ENCODE measurements at places on chromosomes 3 and 15. TPM values are rescaled to one million over a fixed set of nuclear protein-coding genes. Genes with fewer than 3 reads are reported as not detected.
A peak's percentile ranks its signal among the peaks of the same experiment; 100 is the strongest.

Gene BFSP2
- total RNA-seq = 1.1 TPM

Gene TMEM40
- not detected for total RNA-seq

Gene ACTRT3
- 3.3 TPM for total RNA-seq

Gene CNTN4
- total RNA-seq = 56.9 TPM

Gene ZNF148
- total RNA-seq = 111 TPM

Gene CLDN1
- total RNA-seq = 1.6 TPM

Gene SLC22A14
- 0.31 TPM for total RNA-seq

GRCh38 chr15:44790215-44790614 is 53.9 kb downstream of the TRIM69 start:
- no peak for DNase-seq

GRCh38 chr3:36820083-36820482 is 55.7 kb upstream of the DCLK3 start:
- DNase-seq = no peak

- no peak for DNase-seq
Observed at GRCh38 chr3:74639681-74640080, 25.2 kb upstream of the CNTN3 start.

GRCh38 chr3:4996223-4996765 is 17.1 kb downstream of the BHLHE40 start:
- no peak for DNase-seq

- DNase-seq = no peak
Observed at GRCh38 chr15:89483079-89483478, 13.3 kb downstream of the RHCG start.

DNA sequence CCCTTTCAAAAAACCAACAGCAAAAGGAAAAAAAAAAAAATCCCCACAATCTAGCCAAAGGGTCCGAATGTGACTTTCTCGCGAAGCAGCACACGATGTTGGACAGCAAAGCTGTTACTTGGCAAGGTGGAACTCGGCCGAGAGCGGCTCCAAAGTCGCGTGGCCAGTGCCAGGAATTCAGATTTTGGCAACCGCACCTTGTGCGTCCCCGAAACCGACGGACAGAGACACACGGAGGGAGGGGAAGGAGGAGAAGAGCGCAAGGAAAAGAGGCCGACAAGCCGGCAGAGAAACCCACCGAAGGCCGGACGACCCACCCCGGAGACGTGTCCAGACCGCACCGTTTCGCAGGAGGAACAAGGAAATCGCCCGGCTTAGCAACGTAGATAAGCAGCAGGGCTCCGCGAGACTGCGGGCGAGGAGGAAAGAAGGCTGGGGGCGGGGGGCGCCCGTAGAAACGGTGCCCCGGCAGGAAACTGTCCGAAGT is 517.3 kb downstream of the MECOM start:
- no peak for DNase-seq

GRCh38 chr3:193977622-193978021 is 158.3 kb upstream of the HES1 start:
- DNase-seq = no peak

DNA sequence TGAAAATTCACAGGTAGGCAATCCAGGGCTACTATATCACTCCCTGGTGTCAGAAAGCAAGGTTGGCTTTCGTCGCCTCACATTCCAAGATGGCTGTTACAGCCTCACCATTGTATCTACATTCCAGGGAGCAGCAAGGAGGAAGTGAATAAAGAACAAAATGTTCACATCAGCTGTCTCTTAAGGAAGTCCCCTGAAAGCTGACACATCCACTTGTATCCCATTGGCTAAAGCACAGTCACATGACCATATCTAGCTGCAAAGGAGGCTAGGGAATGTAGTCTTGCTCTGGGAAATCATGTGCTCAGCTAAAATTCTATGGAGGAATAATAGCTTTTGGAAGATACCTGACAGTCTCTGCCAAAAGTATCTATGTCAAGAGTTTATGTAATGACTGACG is 12.8 kb upstream of the GATA2 start:
- no peak for DNase-seq

DNA sequence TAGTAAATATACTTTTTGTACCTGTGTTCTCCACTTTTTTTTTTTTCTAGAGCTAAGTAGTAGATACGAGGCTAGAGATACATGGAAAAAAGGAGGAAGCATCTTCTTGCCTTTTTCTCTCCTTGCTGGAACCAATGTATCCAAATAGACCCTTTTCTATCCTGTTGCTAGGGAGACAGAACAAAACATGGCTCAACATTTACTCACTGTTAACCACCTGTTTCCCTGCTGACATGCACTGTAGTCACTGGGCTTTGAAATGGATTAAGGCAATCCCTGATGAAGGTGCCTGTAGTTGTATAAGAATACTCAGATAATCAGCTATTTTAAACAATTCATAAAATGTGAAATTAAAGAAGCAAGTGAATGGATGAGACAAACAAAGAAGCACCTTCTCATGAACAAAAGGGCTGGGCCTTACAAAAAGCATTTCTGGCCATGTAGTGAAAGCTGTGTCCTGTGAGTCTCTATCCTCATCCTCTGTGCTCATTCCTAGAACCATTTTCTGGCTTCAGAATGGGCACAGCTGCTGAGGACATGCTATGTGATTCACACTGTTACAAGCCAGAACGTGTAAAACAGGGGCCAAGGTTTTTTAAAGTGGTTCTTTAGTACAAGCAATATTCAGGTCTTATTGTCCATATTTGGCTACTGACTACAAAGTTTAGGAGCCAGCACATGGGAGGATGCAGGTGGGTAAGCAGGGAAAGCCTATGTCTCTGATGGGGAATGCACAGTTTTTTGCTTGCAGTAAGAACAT is 100.4 kb upstream of the NDN start:
- no peak for DNase-seq

DNA sequence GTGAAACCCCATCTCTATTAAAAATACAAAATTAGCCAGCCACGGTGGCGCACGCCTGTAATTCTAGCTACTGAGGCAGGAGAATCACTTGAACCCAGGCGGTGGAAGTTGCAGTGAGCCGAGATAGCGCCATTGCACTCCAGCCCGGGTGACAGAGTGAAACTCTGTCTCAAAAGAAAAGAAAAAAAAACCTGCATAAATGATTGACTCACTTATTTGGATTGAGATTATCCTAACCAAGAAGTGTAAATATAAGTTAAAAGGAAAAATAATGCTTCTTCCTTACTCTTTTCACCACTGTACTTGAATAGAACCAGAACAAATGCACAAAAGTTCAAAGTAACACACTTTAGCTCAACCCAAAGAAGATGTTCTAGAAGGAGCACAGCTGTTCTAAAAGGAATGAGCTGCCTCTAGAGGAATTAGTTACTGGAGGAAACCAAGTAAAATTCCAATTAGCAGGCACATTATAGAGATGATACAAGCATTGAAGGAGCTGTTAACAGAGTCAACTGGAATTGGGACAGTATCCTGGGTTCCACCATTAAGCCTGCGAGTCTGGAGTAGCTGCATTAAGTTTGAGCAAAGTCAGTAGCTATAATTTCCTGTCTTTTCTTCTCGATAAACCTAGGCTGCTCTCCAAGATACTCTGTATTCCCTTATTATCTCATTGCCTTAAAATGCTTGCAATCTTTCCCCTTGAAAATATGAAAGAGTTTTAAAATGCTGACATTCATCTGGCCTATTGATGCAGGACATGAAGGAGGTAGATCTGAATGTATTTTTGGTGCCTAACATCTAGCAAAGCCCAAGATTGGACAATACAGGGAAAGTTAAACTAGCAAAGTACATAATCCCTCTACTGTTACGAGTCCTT is 9.5 kb downstream of the MTHFS start:
- DNase-seq = no peak

DNA sequence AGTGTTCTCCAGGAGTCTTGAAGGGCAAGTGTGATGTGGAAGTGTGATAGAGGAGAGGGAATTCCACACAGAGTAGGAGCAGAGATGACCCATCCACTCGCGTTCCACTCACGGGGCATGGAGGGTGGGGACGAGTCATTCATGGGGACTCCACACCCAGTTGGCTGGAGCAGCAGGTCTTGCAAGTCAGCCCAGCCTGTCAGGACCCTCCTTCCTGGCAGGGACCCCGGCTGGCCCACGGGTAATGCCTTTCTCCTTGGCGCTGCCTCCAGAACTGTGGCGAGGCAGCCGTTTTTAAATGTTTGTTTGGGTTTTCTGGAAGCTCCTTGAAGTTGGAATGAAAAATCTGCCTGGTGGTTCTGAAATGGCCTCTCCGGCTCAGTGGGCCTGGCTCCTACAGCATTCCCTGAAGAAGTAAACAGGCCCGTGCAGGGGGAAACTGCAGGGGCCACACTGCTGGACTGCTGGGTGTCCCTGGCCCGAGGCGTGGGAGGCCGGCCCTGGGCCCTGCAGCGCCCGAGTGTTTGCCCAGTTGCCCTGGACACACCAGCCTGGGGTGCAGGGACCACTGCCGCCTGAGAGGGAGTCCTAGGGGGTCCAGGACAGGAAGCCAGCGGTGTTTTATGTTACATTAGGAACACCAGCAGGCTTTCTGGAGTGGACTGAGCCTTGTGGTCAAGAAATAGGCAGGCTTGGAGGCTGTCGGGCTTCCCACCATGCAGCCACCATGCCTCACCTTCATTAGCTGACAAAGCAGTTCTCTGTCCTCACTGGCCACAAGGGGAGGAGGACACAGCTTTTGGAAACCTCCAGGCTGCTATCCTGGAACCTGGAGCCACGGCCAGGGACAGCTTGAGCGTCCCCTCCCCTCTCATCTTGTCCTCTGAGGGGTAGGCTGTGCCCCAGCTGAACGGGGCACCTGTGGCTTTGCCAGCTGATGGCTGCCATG is 61.3 kb downstream of the CEMIP start:
- no peak for DNase-seq

GRCh38 chr3:55490276-55490913 is 3.3 kb upstream of the WNT5A start:
- DNase-seq = no peak

- peak; percentile 38 for DNase-seq
Observed at GRCh38 chr15:85749261-85750151, 45.2 kb downstream of the KLHL25 start.

DNA sequence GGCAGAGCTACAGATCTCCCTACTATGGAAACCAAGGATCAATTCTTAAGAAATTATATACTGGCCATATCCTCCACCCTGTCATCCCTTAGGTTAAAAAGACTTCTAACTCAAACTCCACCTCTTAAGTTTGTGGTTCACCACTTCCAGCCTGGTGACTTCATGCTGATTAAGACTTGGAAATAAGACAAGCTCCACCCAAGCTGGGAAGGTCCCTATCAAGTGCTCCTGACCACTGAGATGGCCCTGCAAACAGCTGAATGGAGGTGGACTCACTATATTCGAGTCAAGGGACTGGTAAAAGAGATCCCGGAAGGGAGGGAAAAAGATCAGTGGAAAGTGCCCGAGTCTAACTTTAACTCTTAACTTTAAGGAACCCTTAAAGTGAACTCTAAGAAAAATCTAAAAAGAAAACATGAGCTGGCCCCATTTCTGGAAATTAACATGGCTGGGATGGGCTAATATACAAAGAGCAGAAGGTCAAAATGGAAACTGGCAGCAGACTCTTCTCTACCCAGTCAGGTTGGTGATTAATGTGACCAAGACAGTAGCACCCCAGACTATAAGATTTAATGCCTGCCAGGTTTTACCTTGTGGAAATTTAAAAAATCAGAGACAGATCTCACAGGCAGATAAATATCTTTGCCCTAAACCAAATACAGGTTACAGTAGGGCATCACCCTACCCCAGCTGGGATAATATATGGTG is 43.9 kb downstream of the PPCDC start:
- no peak for DNase-seq

DNA sequence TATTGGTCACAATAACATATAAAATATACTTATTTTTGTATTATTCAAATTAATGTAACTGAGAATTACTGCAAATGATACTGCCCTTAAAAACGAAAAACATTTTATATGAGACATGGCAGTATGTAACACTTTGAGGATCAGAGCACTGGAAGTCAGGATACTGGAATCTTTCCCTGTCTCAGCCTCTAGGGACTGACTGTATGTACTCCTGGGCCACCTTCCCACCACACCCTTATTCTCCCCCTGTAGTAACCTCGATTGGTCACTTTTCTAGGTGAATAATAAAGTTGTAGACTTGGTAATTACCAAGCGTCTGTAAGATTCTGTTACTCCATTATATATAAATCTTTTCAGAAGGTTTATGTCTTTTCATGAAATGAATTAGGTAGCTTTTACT is 43.0 kb downstream of the LRRC49 start:
- DNase-seq = no peak

DNA sequence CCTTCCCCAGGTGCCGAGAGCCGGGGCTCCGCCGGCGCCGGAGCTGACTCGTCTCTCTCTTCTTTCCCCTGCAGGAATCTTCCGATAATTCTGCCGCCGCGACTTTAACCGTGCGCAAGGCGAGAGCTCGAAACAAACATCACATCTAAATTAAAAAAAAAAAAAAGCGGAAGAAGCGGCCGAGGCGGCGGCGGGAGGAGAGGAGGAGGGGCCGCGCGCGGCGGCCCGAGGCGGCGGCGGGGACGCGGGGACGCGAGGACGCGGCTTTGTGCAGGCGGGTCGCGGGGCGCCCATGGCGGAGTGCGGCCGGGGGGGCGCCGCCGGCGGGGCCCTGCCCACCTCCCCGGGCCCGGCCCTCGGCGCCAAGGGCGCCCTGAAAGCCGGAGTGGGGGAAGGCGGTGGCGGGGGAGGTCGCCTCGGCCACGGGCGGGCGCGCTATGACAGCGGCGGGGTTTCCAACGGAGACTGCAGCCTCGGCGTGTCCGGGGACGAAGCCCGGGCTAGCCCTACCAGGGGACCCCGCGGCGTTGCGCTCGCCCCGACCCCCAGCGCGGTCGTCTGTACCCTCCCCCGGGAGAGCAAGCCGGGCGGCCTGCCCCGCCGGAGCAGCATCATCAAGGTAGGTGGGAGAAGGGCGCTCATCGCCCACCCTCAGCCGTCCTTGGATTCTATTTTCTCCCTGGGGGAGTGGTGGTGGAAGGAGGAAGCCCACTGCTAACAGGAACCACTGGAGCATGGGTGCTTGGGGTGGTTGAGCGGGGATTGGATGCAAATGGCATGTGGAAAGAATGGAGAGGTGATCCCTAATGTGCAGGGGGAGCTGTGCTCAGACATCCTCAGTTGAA is at the start of gene PLCL2:
TSS of gene PLCL2 (plus strand) at position 208 of the 845 bp plus-strand sequence. CDS start at position 293, 85 bp downstream.
- no peak for DNase-seq

- no peak for DNase-seq
Observed at GRCh38 chr3:52153389-52154096, 680 bp downstream of the POC1A start.

DNA sequence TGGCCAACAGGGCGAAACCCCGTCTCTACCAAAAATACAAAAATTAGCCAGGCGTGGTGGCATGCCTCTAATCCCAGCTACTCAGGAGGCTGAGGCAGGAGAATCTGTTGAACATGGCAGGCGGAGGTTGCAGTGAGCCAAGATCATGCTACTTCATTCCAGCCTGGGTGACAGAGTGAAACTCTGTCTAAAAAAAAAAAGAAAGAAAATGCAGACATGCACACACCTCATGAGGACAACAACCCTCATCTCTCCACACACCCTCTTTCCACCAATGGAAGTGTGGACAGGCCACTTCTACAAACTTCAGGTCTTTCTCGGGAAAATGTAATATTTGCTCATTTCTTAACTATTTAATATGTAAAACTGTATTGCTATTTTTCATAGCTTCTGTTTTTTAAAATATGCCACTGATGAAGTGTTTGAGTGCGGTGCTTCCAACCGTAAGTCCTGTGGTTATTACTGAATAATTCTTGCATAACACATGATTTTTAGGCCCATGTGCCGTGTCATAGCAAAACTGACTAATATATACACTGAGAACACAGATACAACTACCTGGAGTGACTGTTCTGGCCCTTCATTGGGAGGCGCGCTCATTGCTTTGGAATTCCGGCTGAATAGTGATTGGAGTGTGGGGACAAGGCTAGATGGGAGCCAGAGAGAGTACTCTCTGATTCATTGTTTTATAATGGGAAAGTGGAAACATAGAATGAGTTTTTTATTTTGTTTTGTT is 23.1 kb downstream of the LRRC31 start:
- DNase-seq = no peak
